Activated T-helper 1 cell treated with anti-CD3 and anti-CD28 coated beads, Interleukin-12 subunit alpha, Interleukin-12 subunit beta, Interleukin-2, Interleukin-4 antibody, amounts not matched to agents 30 ng/mL and 10 ng/mL and 1 ng/mL, durations not matched to agents 14 hours and 24 hours and 36 hours (primary cell): ENCODE measurements at places on chromosomes 1 and 21.

DNA sequence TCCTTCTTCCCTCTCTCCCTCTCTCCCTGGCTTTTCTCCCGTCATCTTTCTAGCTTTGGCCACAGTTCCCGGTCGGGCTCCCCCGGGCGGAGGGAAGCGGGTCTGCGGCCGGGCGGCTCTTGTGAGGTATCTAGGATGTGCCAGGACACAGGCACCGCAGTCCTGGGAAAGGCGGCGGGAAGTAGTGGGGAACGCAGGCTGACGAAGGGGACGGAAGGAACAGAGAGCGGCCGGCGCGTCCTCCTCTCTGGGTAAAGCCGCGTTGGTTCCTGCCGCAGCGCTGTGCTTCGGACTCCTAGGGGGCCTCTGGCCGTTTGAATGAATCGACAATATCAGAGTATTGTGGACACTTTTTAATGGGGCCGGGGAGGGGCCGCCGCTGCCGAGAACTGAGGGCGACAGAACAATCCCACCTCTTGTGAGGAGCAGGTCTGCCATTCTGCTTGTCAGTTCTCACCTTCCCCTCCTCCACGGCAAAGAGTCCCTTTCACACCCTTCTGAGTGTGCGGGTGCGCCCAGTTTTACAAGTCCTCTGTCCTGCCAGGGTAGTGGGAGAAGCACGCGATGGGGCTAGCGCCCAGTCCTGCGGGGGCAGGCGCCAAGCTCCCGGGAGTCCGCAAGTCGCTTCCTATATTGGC lies 1.2 kb upstream of the LHX9 start:
- DNase-seq = no peak

DNA sequence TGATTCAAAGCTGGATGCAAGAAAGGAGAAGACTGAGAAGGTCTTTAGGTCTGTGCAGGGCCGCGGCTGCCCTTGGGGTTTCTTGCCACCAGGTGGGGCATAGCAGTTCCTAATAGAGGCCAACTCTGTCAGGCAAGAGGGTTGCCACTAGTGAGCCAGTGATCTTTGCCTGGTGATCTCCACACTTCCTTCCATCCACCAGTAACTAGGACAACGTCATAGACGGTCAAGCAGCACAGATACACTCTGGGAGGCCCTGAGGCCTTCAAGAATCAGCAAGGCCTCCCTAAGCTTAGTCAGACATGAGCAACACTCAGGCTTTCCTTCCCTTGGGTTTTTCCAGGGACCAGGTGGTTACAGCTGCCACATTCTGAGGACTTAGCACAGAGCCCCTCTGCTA lies 32.9 kb upstream of the ATP2B4 start:
- peak; percentile 47 for DNase-seq

DNA sequence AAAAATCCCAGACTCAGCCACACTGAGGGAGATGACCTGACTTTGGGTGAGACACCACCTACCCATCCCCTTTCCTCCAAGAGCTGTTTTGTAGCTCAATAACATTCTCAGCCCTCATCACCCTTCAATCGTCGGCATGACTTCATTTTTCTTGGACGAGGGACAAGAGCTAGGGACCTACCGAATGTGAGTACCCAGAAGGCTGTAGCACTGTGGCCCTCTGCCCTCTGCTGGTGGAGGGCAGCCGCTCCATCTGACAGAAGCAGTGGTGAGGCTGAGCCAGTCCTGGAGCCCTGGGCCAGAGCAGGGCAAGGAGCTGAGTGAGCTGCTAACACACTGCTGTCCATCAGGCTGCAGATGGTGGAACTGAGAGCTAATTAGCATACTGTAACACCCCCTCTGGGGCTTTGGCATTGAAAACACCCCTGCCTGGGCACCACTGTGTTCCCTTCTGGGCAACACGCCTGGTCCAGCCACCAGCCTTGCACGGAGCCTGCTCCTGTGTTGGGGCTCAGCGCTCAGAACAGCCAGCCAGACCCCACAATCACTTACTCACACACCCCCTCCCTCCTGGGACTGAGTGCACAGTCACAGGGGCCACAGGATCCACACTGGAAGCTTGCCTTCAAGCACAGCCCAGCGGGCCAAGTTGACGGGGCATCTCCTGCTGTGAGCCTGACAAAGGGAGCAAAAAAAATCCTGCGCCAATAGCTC lies 18.3 kb upstream of the ALPL start:
- no peak for DNase-seq

- no peak for DNase-seq
Measured at GRCh38 chr1:110004583-110004982, 20.0 kb downstream of the AHCYL1 start.

DNA sequence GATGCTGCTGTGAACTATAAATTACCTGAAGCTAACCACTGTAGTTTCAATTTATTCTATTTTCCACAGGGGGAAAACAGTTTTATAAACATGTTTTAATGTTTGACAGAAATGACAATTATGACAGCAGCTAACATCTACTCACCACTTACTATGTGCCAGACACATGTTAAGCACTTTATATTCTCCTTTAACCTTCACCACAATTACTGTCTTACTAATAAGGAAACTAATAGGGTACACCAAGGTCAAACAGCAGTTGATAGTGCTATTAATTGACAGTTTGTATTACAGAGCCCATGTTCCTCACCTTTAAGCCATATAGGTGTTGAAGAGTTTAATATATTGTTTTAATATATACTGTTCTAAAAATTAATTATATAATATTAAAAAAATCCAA lies 146.4 kb downstream of the EVI5 start:
- no peak for DNase-seq

GRCh38 chr1:74422421-74423292 lies 89.8 kb downstream of the LRRC53 start:
- DNase-seq = no peak

DNA sequence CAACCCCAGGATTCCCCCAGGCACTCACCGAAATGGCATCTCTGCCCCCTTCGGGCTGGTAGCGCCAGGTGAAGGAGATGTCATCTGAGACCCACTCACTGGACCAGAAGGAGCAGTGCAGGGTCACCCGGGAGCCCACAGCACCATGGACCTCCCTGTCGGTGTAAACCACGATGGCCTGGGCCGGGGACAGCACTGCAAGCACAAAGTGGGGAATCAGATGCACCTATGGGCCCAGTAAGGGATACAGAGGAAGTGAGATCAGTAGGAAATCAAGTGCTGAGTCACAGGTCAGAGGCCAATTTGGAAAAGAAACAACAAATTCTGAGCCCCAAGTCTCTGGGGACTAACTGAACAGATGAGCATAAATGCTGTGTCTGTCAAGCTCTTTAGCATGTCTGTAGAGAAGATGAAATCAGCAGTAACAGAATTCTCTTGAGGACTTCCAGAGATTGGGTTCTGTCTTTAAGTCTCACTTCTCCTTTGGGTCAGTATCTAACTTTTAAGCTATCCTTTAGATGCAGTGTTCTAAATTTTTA lies 2.5 kb downstream of the MPZ start:
- no peak for DNase-seq

GRCh38 chr1:192609110-192610079 lies 26.6 kb upstream of the RGS13 start:
- DNase-seq = peak; percentile 36

DNA sequence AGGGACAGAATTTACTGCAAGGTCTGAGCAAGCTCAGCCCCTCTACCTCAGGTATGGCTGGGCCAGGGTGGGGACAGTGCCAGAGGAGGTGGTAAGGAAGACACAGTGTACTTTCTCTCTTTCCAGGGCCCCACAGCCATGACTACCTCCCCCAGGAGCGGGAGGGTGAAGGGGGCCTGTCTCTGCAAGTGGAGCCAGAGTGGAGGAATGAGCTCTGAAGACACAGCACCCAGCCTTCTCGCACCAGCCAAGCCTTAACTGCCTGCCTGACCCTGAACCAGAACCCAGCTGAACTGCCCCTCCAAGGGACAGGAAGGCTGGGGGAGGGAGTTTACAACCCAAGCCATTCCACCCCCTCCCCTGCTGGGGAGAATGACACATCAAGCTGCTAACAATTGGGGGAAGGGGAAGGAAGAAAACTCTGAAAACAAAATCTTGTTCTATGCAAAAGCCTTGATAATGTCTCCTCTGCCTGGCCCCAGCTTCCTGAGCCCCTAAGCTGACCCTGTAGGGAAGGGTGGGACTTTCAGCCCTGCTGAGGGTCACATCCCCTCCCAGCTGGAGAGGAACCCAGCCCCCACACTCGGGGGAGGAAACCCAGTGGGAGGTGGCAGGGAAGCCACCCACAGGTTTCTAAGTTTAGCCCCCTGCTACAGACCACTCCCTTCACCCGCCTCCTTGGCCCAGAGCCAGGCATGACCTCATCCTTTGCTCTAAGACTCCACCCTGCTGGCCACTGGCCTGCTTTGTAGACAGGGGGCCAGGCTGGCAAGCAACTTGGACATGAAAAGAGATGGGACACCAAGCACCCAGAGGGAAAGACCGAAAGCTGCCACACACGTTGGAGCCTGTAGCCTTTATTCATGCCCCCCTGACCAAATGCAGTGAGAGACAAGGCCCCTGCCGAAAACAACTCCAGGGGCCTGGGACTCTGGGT lies 6.4 kb downstream of the RHOC start:
- peak; percentile 65 for DNase-seq

DNA sequence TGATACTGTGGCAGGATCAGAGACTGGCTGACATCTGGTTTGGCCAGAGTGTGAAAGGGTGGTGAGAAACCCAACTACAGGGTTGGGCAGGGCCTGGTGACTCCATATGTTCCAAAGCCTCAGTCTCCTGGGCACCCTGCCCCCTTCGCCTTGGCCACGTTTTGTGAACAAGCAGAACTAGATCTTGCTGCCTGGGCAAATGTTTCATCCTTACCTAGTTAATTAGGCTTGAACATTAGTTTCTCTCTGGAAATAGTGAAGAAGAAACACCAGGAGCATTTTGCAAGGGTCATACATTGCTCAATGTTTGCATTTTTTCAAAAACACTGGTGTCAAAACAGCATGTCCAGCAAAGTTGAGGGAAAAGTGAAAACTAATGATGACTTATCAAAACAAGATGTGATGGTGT lies 60.5 kb downstream of the MAP3K7CL start:
- DNase-seq = no peak

DNA sequence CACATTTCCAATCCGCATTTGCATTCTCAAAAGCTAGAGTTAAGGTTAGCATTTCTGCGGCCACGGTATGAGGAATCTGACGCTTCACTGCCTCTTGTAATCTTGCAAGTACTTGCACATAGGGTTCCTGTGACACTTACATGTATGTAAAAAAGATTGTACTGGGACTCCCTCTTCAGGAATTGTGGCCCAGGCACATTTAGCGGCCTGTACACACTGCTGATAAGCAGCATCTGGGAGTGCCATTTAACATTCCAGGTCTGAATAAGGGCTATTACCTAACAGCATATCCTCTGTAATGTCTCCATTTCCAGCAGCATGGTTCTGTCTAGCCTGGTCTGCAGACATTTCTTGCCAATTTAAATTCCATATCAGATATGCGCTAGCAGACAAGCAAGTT lies 75.7 kb downstream of the AXDND1 start:
- no peak for DNase-seq

GRCh38 chr1:231058416-231059109 lies 18.5 kb upstream of the FAM89A start:
- DNase-seq = no peak

DNA sequence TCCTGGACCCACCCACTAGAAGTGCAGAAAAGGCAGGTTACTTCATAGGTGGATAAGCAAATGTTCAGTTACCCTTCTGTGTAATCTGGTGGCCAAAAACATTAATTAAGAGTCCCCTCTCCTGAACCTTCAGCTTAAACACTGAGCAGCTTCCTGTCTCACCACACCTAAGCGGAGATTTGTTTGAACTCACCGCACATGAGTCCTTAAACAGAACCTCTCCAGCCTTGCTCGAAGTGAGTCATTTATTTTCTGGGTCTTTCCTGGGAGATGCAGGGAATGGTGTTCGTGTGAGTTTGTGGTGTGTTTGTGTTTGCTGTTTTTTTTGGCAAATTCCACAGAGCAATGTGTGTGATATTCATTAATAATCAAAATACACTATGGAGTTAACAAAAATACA lies 7.6 kb upstream of the FNBP1L start:
- DNase-seq = no peak

GRCh38 chr1:223556414-223557129 lies 108.9 kb downstream of the CAPN8 start:
- DNase-seq = peak; percentile 5

GRCh38 chr1:194474701-194475100 lies 1288.3 kb upstream of the B3GALT2 start:
- no peak for DNase-seq

DNA sequence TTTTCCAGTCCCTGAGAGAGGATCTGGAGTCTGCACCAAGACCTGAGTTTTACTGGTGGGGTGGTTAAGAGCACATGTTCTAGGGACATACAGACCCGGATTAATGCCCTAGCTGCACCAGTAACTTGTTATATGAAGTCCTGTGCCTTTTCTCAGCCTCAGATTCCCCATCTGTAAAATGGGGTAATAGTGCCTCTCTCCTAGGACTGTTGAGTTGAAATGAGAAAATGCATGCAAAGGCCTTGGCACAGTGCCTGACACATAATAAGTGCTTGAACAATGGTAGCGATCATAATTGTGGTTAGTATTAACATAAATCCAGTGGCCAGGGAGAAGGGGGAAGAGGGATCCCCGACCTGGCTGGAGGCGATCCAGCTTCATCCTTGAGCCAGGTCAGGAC lies 12.3 kb downstream of the AHDC1 start:
- DNase-seq = no peak

DNA sequence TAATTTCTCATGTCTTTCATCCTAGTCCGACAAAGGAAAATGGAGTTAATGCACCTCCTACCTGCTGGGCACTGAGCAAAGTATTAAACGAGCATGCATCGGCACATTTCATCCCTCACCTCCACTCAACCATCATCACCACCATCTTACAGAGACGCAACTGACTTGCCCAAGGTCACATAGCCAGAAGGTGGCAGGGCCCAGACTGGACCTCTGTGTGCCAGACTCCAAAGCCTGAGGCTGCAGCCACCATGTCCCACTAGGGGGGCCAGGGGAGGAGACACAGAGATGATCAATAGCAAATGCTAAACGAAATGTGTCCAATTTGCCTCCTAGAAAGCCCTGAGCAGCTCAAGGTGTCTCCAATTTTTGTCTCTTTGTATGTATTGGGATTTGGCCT lies 163.7 kb upstream of the EDN2 start:
- DNase-seq = no peak

DNA sequence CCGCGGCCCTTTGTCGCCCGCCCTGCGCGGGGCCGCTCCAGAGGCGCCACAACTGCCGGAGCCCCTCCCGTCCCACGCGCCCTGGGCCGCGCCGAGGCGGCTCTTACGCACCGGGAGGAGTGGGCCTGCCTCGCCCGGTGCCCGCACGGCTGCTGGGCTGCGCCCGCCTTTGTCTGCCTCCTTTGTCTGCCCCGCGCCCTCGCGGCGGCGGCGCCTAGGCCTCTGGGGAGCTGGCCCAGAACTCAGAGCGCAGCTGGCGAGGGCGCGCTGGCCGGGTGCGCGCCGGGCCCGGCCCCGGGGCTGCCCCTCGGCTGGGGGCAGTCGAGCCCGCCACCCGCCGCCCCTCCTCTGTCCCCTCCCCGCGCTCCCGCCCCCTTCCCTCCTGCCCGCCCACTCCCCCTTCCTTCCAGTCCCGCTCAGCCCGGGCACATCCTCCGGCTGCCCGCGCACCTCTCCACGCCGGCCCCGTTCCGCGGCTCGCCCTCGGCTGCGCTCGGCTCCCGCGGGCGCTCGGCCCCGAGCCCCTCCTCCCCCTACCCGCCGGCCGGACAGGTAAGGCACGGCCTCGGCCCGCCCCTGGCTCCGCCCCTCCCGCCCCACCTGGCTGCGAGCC lies at the start of gene DRAXIN:
Gene DRAXIN (plus strand): TSS at position 409 of the 613 bp plus-strand sequence. CDS start 14,549 bp downstream, outside the sequence.
- DNase-seq = no peak

GRCh38 chr1:84083307-84083706 lies 60.8 kb upstream of the PRKACB start:
- no peak for DNase-seq
